ENCODE measurements at places on chromosomes 2 and 18. TPM values are rescaled to one million over a fixed set of nuclear protein-coding genes. Genes with fewer than 3 reads are reported as not detected.

The ABCG5 gene
- not detected for total RNA-seq

- no peak for DNase-seq
- H3K36me3 ChIP-seq = peaks cover 33% of the 10 kb centered on the region
- peaks cover 20% of the 10 kb centered on the region for H3K4me1 ChIP-seq
- H3K27ac ChIP-seq = peak overlapping the region; percentile 73
These were observed 647 bp downstream of the CCDC121 start for GRCh38 chr2:27627963-27628766.

The FBXO15 gene
- 0.83 TPM for total RNA-seq

- H3K4me1 ChIP-seq = no peaks in the 10 kb centered on the region
- H3K27me3 ChIP-seq = no peaks in the 10 kb centered on the region
- DNase-seq = no peak
- no peak overlapping the region for H3K4me3 ChIP-seq
- no peak overlapping the region for H3K27ac ChIP-seq
These were observed 311.5 kb downstream of the RAD51AP2 start for GRCh38 chr2:17206771-17207170.

DNA sequence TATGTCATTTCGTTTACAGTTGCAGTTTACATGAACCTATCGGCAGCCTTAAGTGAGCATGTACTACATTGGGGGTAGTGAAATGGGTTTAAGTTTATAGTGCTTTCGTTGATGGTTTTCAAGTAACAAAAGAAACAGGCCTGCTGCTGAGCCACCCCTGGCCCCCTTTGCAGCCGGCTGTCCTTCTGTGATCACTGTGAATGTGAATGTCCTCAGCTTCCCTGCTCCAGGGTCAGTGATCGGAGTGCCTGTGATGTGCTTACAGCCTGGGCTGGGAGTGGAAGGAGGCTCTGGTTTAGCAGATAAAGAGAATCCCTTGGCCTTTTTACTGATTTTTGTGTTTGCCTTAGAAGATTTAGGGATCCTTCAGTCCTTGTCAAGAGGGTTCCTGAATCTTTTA is 154.2 kb downstream of the FAM210A start:
- no peak overlapping the region for H3K27ac ChIP-seq
- H3K36me3 ChIP-seq = peaks cover 10% of the 10 kb centered on the region
- H3K4me3 ChIP-seq = no peak overlapping the region
- DNase-seq = no peak
- no peaks in the 10 kb centered on the region for H3K27me3 ChIP-seq
